ENCODE measurements at places on chromosomes 2 and 18. TPM values are rescaled to one million over a fixed set of nuclear protein-coding genes. Genes with fewer than 3 reads are reported as not detected.

CXXC1 gene
- polyA plus RNA-seq, result 136 TPM

SLC9A4 gene
- not detected for polyA plus RNA-seq

- no peaks in the 10 kb centered on the region for H3K27me3 ChIP-seq
- H3K36me3 ChIP-seq, result no peaks in the 10 kb centered on the region
- DNase-seq, result no peak
- no peak overlapping the region for H3K27ac ChIP-seq
These were observed 182.0 kb downstream of the ZBTB7C start for GRCh38 chr18:48227206-48227605.

- H3K27me3 ChIP-seq, result no peaks in the 10 kb centered on the region
- no peak overlapping the region for H3K27ac ChIP-seq
- no peaks in the 10 kb centered on the region for H3K36me3 ChIP-seq
- no peaks in the 10 kb centered on the region for H3K4me1 ChIP-seq
These were observed 35.1 kb downstream of the GULP1 start for GRCh38 chr2:188326669-188327301.
